ENCODE measurements at places on chromosomes 3 and 15.

DNA sequence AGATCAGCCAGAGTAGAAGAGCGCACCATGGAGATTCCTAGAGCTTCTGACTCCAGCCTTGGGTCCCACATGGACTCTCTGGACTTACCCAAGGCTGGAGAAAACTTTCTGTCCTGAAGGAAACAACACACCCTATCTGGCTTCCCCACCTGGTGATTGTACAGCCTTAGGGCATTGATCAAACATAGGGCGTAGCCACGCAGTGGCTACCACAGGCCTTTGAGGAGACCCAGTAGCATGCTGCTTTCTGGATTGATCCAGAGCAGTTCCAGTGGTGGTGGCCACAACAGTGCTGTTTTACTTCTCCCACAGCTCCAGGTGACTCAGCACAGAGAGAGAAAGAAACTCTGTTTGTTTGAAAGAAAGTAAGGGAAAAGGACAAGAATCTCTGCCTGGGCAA is 23.5 kb downstream of the PYDC2 start:
- DNase-seq: no peak

- DNase-seq: no peak
Observed at GRCh38 chr3:39631136-39631535, 163.7 kb downstream of the MOBP start.

DNA sequence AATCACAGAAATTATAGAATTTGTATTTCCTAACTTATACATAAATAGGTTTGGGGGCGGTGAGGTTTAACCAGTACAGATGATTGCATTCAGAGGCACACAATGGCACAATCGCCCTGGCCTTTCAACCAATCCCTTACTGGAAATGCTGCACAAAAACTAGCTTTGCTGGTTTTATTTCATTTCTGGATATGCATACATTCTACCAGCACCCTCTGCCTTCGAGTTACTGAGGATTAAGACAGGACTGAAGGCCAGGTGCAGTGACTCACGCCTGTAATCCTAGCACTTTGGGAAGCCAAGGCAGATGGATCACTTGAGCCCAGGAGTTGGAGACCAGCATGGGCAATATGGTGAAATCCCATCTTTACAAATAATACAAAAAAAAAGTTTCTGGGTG is 336.1 kb downstream of the ARRDC4 start:
- DNase-seq: no peak

DNA sequence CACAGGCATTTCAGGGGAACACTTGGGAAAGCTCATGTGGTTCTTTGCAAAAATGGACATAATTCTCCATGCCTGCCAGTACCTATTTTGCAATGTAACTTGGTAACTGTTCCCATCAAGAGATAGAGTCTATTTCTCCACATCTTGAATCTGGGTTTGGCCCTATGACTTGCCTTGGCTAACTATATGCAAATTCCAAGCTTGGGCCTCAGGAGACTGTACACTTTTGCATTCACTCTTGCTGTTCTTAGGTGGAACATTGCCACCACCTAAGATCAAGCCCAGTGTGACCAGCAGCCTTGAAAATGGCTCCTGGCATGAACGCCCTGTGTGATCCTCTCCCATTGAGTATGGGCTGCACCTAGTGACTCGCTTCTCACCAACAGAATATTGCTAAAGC is 19.8 kb upstream of the SMAD6 start:
- no peak for DNase-seq

DNA sequence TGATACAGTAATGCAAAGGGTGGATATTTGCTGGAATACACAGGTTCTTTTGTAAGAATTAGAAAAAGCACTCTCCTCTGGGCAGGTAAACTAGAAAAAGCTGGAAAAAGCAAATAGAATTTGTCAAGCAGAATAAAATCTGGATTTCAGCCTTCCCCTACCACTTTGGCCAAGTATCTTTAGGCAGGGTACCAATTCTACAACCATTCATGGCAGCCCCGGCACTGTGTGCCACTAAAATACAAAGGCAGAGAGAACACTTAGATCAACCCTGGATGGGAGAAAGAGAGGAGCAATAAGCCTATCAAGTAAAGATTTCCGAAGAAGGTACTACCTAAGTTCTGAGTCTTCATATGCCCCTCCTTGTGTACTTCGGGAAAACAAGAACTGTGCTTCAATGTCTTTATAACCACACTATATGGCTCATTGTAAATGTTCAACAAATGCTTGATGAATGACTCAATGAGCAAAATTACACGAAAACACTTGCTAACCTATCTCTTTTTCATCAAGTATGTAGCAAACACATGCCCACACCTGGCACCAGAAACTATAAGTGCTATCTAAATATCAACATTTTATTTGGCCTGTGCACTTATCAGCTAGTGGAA is 20.8 kb downstream of the STAG1 start:
- DNase-seq: no peak

Data from mesenteric fat pad (tissue), 1 donor.